ENCODE measurements at places on chromosomes 6 and 20.

- DNase-seq: no peak
These were observed 15.6 kb downstream of the PPP1R10 start for GRCh38 chr6:30601436-30601814.

DNA sequence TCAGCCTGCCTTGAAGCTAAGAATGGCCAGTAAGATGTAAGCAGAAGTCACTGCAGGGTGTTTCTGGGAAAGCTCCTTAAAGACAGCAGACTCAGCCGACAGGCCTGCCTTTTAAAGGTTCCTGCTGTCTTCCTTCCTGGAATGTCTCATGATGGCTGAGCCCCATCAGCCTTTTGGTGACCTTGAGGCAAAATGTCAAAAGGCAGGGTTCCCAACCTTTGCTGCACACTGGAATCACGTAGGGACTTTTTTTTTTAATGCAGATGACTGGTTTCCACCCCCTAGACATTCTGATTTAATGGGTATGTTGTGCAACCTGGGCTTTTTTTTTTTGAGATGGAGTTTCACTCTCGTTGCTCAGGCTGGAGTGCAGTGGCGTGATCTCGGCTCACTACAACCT lies 11.6 kb downstream of the MDGA1 start:
- DNase-seq: no peak

- DNase-seq: no peak
These were observed 3.6 kb downstream of the CLDN20 start for GRCh38 chr6:155267411-155267810.

GRCh38 chr20:24488064-24488799 lies 18.8 kb downstream of the SYNDIG1 start:
- DNase-seq: no peak

GRCh38 chr6:39793516-39793915 lies 1.3 kb downstream of the DAAM2 start:
- DNase-seq: no peak

DNA sequence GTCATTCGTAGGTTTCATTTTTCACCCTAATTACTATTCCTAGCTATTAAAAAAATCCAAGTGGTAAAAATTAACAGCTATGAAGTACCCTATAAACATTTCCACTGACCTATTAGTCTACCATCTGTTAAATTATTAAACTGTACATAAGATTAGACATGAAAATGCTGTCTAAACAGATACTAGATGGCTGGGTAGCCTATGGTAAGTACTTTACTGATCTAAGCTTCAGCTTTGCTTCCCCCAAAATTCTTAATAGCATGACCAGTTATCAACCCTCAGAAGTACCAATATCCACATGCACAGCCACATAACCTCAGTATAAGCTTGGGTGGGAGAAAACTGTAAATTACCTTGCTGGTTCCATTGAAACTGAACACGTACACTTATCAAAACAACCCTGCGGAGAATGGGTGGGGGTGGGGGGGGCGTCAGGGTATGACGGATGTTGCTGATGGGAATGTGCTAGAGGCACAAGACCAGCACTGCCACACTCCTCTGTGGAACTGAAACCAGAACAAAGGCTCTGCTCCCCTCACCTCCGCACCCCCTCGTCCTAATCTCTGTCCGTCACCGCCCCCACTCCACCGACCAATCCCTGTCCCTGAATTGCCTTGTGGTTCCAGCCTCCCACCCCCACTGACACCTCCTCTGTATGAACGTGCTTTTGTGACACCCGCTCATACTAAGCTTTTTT lies 45.3 kb downstream of the B4GALT5 start:
- peak; percentile 69 for DNase-seq

DNA sequence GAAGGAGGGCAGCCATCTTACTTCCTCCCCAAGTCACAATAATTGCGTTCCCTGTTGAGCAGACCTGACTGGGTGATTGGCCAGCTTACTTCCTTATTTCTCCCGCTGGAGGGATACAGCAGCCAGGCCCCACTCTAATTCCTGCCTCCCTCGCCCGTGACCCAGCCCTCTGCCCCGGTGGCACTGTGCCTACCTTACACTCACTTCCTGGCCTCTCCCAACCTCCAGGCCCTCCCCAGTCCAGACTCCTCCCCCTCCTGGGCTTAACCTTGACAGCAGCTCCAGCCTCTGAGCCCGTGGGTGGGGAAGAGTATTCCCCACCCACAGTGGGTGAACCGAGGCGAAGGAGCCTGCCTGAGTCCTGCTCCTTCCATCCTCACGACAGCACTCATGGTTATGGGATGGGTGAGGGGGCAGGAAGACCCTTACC lies 3.0 kb downstream of the BAK1 start:
- no peak for DNase-seq

DNA sequence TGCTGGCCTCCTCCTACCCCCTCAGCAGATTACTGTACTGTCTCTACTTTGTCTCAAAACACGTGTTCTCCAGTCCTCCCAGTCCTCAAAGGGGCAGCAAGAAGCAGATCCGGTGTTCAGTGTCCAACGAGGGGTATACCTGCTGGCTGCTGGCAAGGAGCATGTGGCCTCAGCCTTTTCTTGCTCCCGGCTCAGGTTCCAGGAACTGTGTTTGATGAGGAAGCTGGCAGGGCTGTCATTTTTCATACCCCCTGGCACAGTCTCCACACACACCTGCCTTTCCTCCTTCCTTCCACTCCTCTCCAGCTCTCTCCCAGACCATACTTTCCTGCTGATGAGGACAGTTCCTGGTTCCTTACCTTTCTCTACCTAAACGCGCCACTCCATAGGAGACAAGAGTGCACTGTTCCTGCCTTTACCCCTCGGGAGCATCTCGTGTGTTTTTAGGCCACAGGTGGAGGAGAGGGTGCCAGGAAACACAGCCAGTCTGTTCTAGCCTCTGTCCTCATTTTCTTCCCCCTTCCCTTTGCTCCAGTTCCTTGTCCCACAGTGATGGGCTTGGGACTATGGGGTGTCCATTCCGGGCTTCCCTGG lies 77.2 kb downstream of the SSR1 start:
- DNase-seq: no peak

GRCh38 chr6:162721404-162721687 lies 6.2 kb downstream of the PRKN start:
- DNase-seq: no peak

DNA sequence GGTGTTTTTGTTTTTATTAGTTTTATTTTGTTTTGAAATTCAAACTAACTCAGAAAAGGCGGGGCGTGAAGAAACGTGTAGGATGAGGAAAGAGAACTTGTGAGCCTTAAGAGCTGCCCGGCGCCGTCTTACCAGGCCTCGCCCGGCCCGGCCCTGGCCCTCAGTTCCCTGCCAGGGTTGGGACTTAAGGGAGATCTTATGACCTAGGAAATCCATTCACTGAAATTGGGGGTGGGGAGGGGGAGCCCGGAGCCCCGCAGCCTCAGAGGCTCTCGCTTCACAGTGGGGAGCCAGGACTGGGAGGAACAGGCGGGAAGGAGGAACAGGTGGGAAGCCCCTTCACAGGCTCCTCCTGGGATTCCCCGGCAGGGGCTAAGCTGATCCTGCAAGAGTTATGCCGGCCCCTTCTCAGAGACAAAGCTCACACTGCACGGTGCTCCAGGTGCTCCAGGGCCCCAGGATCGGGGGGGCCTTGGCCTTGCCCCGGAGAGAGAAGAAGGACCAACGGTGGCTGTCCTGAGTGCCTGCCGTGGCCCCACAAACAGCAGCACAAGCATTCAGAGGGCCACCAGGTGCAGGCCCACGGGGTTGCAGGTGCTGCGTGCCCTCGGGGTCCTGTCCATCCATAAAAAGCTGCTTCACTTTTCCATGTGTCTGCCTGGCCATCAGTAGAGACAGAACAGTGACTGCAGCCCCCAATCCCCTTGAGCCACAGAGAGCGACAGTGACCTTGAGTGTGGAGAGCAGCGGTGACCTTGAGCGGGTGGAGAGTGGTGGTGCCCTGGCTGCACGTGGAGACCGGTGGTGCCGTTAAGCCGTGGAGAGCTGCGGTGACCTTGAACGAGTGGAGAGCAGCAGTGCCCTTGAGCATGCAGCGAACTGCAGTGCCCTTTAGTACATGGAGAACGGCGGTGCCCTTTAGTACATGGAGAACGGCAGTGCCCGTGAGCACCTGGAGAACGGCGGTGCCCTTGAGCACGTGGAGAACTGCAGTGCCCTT lies 152.7 kb downstream of the DLL1 start:
- DNase-seq: no peak

GRCh38 chr20:10652660-10653261 lies 21.0 kb downstream of the JAG1 start:
- DNase-seq: no peak

DNA sequence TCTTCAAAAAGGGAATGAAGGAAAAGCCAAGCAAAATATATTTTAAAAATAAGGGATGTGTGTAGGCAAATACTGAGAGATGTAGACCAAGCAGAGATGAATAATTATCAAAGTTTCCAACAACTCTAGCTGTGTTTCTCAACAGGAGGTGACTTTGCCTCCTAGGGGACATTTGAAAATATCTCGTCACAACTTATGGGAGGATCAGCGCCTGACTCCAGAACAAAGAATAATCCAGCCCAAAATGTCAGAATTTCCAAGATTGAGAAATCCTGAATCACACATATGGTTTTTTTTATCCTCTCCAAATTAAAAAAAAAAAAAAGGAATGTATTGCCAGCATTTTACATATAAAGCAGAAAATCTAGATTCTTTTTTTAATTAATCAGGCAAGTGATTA lies 241.2 kb upstream of the ZFP64 start:
- DNase-seq: no peak

- DNase-seq: no peak
These were observed 504.4 kb downstream of the BCKDHB start for GRCh38 chr6:80610846-80611245.

DNA sequence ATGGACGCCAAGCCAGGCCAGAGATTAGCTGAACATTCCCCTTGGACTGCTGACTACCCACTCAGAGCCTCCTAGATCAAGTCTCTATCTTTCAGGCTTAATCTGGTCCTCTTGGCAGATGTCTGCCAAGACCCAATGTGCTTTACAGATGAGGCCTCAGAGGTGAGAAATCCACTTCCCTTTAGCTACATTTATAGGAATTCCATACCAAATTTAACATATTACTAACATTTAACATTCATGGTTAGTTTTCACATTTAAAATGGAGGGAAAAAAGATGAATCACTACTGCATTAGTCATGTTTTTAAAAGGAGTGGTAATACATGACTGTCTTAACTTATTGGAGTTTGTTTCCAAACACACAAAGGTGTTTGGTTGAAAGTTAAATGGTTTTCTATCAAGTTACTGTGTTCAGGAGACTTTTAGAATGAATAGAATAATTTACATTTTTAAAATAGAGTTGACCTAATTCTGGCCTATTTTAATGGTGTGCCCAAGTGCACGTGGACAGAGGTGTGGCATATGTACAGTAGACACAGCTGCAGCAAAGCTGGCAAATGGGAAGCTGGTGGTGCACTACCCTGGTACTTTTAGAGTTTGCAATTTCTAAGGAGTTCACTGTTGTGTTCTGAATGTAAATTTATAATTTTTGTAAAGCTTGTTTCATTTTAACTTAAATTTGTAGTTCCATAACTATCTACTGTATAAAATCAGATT lies 41.9 kb upstream of the CALHM6 start:
- no peak for DNase-seq

- no peak for DNase-seq
These were observed 131.9 kb upstream of the BACH2 start for GRCh38 chr6:90428514-90428913.

GRCh38 chr6:168226902-168227318 lies 92.7 kb downstream of the DACT2 start:
- no peak for DNase-seq

DNA sequence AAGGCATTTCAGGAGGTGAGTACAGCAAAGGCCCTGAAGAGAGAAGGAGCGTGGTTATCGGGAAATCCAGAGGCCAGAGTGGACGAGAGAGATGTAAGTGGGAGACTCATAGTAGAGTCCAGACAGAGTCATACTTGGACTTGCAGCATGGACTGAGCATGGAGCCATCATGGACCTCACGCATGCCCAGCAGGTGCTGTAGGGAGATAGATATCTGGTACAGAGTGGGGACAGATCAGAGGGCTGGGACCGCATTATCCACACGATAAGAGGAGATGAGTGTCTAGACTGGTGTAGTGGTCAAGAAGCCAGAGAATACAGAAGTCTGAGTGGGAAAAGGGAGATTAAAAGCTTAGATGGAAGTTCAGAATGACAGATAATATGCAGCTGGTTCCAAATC lies 127.0 kb downstream of the TBC1D7 start:
- DNase-seq: no peak

DNA sequence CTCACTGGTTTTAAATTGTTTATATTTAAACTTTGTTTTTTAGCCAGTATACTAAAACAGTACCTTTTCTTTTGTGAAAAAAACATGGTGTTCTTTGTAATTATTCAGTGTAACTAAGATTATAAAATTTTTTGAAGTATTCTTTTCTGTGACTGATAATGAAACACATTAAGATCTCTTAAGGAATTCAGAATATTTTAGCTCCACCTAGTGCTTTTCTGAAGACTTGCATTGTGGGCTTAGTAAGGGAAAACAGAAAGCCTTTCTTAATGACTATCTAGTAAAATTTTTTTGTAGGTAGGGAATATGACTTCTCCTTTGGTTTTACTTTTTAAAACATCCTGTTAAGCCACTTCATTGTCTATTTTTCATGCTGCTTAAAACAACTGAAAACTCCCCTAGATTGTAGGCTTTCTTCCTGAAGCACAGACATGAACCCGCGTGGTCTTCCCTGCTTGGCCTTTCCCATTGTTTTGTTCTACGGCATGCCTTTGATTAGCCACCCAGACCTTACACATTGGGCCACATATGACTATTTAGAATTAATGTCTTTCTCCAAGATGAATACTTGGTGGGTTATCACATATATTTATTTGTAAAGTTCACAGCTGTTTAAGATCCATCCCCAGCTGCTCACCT lies 72.1 kb downstream of the AFDN start:
- peak; percentile 27 for DNase-seq

DNA sequence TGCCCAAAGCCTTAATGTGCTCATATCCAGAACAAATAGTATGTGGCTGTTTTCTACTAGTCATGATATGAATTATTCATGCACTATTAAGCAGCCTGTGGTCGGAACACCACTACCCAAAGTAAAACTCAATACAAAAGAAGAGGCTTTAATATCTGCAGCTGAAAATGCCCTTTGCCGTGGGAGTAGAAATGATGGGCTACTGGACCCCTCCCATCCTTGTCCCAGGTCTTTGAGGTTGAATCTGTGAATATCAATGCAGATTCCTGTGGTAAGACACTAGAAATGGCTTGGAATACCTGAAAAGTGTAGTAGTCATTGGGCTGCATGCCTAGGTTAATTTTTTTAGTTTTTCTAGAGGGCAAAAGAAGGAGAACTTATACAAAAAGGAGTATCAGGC lies 303.7 kb downstream of the TBC1D7 start:
- no peak for DNase-seq
